ENCODE measurements at places on chromosomes 11 and 22.

DNA sequence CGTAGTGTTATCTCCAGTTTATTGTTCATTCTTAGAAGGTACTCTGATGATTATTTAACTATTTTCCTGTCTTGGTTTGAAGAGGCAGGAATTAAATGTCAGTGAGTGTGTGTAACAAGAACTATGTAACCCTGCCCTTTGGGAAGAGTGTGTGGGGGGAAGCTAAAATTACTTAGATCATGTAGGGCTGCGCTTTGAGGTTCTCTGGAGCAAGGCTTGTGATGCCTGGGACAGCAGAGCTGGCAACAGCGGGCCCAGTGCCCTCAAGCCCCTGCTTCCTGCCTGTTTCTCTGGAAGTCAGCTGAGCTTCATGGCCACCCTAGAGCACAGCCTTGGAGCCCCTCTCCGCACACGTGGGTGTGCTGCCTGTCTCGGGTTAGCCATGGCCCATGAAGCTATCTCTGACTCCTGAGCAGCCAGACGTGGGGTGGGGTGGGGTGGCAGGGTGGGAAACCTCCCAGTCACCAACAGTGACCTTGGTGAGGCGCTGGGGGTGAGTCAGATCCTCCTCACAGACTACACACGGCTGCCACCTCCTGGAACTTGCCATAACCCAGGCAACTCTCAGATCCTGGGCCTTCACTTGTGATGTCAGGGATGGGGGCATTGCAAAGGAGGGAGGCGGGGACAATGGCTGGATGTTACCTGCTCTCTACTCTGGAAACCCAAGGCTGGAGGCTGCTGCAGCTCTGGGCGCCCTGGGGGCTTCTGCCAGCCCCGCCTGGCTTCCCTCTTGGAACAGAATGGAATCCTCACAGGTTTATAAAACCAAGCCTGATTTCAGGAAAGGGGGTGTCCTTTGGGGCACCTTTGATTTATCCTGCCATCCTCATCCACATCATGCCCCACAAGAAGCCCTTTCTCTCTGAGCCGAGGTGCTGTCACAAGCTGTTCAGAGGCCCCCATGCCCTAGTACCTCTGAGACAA is 88.6 kb downstream of the SNX19 start:
- no peak for DNase-seq

DNA sequence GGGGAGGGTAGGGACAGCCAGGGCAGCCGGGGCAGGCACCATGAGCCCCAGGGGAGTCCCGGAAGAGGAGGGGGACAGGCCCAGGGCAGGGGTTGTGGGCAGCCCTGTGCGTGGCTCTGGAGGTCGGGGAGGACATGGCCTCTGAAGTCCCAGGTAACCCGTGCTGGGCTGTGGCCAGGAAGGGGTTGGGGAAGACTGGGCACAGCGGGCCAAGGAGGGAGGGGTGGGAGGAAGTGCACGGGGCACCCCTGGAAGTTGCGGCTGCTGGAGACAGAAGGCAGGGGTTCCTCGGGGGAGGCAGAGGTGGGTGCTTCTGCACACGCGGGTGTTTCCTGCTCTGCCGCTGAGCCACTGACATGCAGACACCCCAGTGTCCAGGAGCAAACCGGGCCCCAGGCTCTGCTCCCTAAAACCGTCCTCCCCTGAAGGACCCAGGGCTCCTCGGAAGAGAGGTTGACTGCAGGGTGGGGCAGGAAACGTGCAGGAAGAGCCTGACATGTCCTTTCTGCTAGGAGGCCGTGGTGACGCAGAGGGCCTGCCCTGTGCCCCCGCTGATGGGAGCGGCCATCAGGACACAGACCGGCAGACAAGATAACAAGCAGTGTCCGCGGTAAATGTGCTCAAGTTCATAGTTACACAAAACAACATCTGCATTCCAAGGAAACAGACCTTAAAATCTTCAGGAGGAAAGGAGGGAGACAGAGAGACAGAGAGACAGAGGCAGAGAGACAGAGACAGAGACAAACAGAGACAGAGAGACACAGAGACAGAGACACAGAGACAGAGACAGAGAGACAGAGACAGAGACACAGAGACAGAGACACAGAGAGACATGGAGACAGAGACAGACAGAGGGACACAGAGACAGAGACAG is 5.7 kb downstream of the TNNI2 start:
- no peak for DNase-seq

GRCh38 chr11:82406611-82407010 is 327.1 kb downstream of the FAM181B start:
- DNase-seq, result no peak

GRCh38 chr11:86938900-86939880 is 16.0 kb downstream of the FZD4 start:
- no peak for DNase-seq

DNA sequence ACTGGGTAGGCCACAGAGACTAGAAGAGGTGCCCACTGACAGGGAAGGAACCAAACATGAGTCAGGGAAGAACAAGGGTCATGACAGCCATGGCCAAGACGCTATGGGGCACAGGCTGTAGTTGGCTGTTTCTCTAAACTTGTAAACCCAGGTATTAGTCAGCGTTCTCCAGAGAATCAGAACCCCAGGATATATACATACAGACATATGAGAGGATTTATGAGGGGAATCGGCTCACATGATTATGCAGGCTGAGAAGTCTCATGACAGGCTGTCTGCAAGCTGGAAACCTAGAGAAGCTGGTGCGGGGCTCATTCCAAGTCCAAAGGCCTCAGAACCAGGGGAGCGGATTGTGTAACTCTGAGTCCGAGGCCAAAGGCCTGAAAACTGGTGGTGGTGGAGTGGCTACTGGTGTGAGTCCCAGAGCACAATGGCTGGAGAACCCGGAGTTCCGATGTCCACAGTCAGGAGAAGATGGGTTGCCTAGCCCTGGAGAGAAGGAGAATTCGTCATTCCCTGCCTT is 29.7 kb upstream of the CD81 start:
- no peak for DNase-seq

DNA sequence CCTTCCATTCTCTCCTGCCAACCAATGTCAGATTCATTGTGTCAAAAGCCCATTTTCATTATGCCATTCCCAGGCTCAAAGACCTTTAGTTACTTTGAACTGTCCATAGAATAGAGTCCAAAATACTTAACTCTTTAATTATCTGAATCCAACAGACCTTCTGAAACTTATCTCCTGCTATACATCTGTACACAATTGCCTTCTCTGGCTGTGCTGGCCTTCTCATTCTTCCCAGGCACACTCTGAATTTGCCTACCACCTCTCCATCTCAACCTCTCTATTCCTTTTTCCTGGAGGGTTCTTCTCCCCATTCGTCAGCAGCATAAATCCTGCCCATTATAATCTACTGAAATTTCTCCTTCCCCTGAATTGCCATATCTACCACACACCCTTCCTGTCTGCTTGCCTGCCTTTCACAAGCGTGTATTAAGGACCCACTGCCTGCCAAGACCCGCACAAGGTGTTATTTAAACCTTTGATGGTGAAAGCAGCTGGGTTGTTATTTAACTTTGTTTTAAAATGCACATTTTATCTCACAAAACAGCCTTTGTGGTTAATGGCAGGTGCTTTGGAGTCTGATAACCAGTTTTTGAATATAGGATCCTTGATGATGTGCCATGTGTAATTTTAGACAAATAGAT is 125.9 kb downstream of the CCDC81 start:
- DNase-seq, result no peak

- no peak for DNase-seq
Measured at GRCh38 chr11:76592025-76592914, 78.3 kb downstream of the LRRC32 start.

DNA sequence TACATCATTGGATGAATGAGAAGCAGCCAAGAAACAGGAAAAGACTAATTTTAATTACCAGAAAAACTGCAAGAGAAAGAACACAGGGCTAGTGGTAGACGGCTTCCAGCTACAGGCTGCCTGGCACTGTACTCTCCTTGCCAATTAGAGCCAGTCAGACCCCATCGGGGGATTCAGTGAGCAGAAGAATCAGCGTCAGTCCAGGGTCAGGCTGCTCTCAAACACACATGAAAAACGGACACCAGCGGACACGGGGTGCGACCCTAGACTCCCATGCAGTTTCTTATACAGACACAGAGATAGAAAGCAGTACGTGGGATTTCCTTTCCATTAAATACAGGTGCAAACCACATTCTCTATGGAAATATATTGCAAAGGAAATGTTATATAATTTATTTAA is 1.1 kb upstream of the CNTN5 start:
- no peak for DNase-seq

DNA sequence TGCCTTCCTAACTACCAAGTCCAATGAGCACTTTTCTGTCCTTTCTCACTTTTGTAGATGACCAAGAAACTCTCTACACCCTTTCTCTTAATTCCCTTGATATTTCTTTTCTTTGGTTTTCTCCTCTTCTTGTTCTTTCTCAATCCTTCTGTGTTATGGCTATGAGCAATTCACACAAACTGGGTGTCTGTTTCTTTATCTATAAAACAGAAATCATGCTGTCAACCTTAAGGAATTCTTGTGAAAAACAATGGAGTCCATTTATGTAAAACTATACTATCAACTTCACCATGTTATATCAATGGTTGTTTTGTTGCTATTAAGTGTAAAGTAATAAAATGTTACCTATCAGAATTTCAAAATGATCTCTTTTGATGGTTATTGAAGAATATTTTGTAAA is 7.2 kb downstream of the MTNR1B start:
- DNase-seq, result no peak

GRCh38 chr11:93614173-93614722 is 47.2 kb upstream of the CEP295 start:
- DNase-seq, result no peak
